ENCODE measurements at places on chromosomes 1 and 21. TPM values are rescaled to one million over a fixed set of nuclear protein-coding genes. Genes with fewer than 3 reads are reported as not detected.

GRCh38 chr1:201146626-201147390 lies 7.5 kb downstream of the TMEM9 start:
- DNase-seq, result no peak

- DNase-seq, result no peak
These were observed 121.9 kb downstream of the ATG4C start for GRCh38 chr1:62905872-62906271.

DNA sequence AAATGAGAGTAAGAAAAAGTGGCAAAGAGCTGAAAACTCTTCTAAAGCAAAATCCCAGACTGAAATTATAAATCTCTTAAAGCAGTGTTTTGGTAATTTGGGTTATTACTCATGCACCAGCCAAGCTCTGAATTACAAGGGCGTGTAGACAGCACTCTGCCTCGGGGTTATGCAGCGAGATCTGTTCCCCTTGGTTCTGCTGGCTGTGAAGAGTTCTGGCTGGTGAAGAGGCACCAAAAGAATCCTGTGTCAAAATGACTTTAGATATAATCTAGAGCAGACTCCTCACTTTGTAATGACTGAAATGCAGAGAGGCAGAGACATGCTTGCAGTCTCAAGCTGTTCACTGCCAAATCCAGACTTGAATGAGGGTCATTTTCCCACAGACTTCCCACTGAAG lies 461.8 kb upstream of the CXADR start:
- no peak for DNase-seq

DNA sequence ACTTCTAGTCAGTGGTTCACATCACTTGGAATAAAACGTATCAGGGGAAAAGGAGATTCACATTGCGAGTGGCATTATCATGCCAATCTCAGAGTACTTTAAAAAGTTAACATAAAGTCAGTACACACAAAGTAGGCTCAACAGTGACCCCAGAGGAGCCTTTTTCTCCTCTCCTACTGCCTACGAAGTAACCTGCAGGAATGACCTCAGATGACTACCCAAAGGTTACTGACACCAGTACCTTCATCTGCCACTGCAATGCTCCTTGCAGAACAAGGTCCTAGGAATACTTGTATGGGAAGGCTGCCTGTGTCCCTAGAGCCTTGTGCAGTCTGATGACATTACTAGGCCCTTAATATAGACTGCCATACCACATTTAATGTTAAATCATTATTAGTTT lies 389.8 kb upstream of the LYPLAL1 start:
- no peak for DNase-seq

Gene GSTM5
- total RNA-seq, result not detected

Gene LINGO4
- not detected for total RNA-seq

DNA sequence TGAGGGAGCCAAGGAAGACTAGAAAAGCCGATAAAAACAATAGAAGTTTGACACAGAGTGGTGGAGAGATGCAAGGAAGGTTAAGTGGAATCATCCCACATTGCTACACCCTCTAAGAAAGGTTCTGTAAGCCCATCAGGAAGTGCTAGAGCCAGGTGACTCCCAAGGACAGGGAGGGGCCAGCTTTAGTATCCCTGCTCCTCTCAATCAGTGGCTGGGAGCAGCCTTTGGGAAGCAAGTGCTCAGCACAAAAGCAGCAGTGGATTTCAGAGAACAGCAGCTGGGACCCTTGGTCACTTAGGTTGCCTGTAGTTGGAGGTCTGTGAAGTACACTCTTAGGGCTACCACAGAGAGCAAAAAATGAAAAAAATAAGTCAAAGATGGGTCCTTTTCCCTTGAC lies 42.5 kb downstream of the NME7 start:
- no peak for DNase-seq

DNA sequence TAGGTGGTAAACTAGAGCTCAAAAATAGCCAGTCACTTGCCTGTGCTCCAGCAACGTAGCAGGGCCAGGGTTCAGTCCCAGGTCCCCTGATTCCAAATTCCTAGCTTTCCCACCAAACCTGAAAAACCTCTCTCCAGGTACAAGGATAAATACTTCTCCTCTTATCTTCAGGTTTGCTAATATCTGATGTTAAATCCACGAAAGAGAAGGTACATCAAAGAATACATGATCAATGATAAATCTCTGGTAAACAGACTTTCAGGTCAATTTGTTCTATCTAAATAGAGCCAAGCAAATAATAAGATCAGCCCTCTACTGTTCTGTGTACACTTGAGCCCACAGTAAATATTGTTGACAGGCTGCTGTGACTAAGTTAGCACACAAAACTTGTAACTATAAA lies 52.1 kb upstream of the AKT3 start:
- DNase-seq, result no peak

- DNase-seq, result no peak
These were observed 32.2 kb downstream of the SLC30A7 start for GRCh38 chr1:100928128-100928527.

Gene LAMC1
- 395 TPM for total RNA-seq

- no peak for DNase-seq
These were observed 10.8 kb downstream of the HMGB4 start for GRCh38 chr1:33874636-33875035.

Gene DMRTA2
- total RNA-seq, result not detected

Gene AGMAT
- total RNA-seq, result 0.38 TPM

Gene SIPA1L2
- total RNA-seq, result 11.8 TPM

DNA sequence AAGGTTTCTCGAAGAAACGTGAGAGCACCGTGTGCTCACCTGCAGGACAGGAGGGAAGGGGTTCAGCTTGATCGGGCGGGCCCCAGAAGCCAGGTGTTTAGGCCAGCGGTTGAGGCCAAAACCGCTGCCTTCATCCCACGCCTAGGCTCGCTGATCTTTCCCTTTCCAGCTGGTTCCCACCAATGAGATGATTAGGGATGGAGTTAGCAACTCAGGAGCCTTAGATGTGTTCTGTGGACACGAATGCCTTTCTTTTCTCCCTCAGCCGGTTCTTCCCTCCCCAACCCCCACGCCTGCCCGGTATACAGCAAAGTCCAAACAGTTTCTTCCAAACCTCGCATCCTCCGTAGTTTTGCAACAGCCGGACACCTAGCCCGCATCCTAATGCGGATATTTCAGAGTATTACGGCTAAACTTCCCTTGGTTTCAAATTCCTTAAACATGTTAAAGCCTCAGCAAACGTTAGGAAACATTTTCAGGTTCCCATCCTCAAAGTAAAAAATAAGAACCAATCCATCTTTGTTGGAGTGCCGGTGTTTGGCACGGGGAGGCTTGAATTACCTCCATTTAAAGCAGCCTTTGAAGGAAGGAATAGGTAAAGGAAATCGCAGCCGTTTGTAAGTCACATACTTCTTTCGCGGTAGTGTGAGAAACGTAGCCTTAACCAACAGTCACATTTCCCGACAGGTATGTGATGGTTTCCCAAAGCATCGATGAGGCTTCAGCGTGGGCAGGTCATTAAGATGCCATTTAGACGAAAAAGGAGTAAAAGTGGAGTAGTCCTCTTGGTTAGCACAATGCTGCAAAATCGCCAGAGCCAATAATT lies 1.1 kb downstream of the LRRC8C start:
- DNase-seq, result peak; percentile 48

GRCh38 chr1:53568540-53568939 lies 109.3 kb downstream of the DMRTB1 start:
- DNase-seq, result peak; percentile 6

DNA sequence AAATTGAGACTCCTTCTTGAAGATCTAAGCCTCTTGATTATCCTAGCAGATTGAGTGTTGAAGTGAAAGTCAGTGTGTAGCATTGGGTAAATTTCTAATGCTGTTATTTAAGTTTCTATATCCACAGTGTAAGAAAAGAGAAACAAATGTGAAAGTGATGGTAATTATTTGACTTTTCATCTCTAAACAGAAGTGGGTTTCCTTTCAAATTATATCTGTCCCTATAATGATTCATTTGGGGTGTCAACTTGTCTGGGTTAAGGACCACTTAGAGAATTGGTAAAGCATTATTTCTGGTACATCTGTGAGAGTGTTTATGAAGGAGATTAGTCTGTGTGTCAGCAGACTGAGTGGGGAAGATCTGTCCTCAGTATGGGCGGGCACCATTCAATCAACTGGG lies 133.0 kb upstream of the HMCN1 start:
- no peak for DNase-seq

GRCh38 chr21:44300262-44300959 lies 558 bp downstream of the PFKL start:
- no peak for DNase-seq

DNA sequence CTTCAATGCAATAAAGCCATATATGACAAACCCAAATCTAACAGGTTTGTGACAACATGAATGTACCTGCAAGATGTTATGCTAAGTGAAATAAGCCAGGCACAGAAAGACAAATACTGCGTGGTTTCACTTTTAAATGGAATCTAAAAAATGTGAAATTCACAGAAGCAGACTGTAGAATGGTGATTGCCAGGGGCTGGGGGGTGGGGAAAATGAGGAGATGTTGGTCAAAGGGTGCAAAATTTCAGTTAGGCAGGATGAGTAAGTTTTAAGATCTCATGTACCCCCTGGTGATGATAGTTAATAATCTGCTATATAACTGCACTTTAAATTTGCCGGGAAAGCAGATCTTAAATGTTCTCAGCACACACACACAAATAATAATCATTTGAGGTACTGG lies 160.5 kb downstream of the PTBP2 start:
- DNase-seq, result no peak

Gene HTR6
- 0.13 TPM for total RNA-seq

Gene CRP
- total RNA-seq, result not detected

Gene AMIGO1
- total RNA-seq, result 1.0 TPM

DNA sequence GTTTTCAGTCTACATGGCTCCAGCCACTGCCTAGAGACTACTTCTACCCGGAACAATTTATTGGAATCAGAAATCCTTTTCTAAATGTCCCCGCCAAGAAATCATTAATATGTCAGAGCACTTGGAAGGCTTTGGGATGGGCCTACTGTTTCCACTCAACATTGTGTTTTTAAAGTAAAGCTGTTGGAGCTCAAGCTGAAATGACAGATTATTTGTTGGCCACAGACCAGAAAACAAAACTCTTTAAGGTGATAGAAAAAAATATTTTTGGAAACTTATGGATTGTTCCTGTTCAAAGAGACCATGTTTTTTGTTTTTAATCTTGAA lies 496 bp downstream of the VPS45 start:
- no peak for DNase-seq

- DNase-seq, result no peak
These were observed 374.8 kb downstream of the BRINP3 start for GRCh38 chr1:190102757-190103326.

GRCh38 chr21:35335951-35336446 lies 286.9 kb upstream of the RUNX1 start:
- no peak for DNase-seq

Gene GBP7
- not detected for total RNA-seq

- DNase-seq, result no peak
These were observed 558.9 kb downstream of the PTPRC start for GRCh38 chr1:199197695-199198094.

DNA sequence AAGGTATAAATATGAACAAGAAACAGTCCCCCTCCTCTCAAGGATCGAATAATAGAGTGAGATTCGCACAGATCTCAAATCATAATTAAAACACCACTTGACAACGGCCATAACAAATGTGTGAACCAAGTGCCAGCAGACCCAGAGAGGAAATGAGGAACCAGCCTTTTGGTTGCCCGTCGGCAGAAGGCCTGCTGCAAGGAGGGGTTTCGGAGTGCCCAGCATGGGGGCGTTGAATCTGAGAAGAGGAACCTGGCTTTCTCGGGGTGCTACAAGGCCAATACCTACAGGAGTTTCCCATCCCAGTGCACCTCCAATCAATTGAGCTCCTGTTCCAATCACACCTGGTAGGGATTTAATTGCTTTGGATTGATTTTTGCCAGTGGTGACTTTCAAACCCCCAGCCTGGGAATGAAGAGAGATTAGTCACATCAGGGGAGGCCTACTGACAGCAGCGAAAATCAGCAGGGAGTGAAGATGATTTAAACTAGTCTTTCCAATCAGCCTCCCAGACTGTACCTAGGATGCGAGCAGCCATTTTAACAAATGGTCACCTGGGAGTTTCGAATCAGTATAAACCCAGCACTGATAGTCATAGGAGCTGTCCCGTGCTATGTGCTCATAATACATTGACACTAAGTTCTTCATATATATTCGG lies 263.8 kb downstream of the KAZN start:
- DNase-seq, result no peak

DNA sequence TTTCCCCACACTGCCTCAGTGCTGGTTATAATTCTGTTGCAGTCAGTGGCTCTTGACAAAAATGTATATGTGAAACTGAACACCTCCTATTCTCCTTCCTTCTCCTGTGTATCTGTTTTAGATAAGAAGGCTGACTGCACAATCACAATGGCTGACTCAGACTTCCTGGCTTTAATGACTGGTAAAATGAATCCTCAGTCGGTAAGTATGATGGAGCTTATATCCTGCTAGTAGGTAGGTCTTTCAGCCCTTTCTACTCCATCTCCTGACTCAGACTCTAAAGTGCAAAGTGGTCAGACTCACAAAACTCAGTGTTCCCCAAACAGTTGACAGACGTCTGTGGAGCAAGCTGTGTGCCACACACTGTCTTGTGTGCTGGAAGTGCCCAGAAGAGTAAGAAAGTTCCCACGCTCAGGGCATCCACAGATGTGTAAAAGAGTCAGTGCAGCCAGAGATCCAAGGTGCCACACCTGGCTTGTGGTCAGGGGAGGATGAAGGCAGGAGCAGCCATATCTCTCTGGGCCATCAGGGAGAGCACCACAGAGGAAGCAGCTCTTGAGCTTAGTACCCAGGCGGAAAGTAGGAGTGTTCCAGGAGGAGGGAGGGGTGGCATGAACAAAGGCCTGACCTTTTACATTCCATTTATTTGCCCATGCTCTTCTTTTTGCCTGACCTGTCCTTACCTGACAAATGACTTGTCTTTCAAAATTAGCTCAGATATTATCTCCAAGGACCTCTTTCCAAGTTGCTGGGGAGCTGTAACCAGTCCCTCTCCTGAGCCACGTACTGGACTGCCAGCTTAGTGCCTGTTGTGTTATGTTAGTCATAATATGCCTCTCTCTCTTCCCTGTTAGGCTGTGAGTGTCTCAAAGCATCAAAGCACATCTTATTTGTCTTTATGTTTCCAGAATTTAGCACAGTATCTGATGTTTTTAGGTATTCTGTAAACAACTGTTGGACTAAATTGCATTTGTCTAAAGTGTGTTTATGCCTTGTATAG lies 14.0 kb upstream of the PODN start:
- peak; percentile 14 for DNase-seq

Gene PEAR1
- total RNA-seq, result 10.9 TPM

DNA sequence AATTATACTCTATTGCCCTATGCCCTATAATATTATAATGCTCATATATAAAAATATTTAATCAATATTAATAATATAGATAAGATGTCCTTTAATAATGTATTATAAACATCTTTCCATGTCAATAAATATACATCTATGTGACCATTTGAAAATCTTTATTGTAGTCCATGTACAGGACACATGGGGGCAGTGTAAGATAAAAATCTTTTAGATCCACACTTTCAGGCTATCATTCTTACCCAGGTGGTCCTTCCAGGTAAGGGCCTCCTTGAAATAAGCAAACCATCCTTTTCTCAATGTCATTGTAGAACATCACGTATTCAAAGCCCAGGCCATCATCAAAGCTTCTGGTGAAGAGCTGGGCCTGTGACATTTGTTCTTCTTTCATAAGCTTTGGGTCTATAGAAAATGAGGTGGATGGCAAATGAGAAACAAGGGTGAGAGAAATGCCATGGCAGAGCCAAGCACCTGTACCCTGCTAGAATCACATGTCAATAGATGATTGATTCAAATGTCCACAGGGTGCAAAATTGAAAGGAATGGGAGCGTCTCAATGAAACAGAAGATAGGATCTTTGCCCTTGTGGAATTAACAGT lies 20.2 kb downstream of the THEM4 start:
- DNase-seq, result peak; percentile 44

Measured in dermis microvascular lymphatic vessel endothelial cell (primary cell).